Neural crest cell (in vitro differentiated cells): ENCODE measurements at places on chromosomes 3 and 15.

- peaks cover 41% of the 10 kb centered on the region for H3K4me1 ChIP-seq
- H3K4me3 ChIP-seq: no peak overlapping the region
- H3K27me3 ChIP-seq: no peaks in the 10 kb centered on the region
- H3K27ac ChIP-seq: no peak overlapping the region
- no peak for DNase-seq
These were observed 3.8 kb downstream of the P4HTM start for GRCh38 chr3:48993834-48994233.

DNA sequence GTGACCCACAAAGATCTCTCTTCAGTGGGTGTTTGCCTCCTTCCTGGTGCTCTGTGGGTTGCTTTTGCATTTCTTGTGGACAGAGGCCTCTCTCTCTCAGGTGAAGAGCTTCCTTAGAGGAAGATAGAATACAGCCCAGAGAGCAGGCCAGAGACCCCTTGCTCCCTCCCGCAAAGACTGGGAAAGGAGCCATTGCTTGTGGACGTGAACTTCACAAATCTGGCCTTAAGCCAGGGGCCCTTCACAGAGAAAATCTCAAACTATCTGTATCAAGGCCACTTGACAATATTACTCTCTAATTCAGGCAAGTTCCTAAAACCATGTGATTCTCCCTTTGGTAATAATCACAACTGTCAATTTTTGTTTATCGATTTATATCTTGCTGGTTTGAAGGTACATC is 30.4 kb upstream of the CLK3 start:
- H3K4me1 ChIP-seq: peaks cover 73% of the 10 kb centered on the region
- H3K27me3 ChIP-seq: peaks cover 3% of the 10 kb centered on the region
- H3K27ac ChIP-seq: peak overlapping the region; percentile 45
- H3K36me3 ChIP-seq: peaks cover 8% of the 10 kb centered on the region

- H3K27me3 ChIP-seq: no peaks in the 10 kb centered on the region
- H3K27ac ChIP-seq: no peak overlapping the region
- H3K4me1 ChIP-seq: no peaks in the 10 kb centered on the region
These were observed 514.4 kb downstream of the FGF12 start for GRCh38 chr3:192212979-192213378.

DNA sequence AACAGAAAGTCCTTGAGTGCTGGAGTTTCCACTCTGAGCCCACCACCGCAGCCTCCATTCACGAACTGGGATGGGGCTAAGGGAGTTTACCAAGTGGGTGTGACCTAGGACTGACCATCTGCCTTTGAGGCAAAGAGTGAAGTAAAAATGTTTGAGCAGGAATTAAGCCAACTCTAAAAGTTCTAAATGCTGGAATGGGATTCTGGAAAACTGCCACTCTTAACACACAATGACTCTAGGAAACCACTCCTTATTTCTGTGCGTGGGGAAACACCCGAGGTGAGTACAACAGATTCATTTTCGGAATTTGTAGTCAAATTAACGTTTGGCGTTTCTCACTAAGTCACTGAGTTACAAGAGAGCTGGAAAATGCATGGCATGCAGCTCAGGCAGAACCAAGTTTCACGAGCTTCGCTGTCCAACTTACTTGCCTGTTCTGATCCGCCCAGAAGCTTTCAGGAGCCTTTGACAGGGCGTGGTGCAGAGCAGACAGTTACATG is 31.6 kb downstream of the ISL2 start:
- H3K27ac ChIP-seq: no peak overlapping the region
- DNase-seq: no peak
- H3K4me3 ChIP-seq: no peak overlapping the region
- no peaks in the 10 kb centered on the region for H3K4me1 ChIP-seq
- no peaks in the 10 kb centered on the region for H3K36me3 ChIP-seq

DNA sequence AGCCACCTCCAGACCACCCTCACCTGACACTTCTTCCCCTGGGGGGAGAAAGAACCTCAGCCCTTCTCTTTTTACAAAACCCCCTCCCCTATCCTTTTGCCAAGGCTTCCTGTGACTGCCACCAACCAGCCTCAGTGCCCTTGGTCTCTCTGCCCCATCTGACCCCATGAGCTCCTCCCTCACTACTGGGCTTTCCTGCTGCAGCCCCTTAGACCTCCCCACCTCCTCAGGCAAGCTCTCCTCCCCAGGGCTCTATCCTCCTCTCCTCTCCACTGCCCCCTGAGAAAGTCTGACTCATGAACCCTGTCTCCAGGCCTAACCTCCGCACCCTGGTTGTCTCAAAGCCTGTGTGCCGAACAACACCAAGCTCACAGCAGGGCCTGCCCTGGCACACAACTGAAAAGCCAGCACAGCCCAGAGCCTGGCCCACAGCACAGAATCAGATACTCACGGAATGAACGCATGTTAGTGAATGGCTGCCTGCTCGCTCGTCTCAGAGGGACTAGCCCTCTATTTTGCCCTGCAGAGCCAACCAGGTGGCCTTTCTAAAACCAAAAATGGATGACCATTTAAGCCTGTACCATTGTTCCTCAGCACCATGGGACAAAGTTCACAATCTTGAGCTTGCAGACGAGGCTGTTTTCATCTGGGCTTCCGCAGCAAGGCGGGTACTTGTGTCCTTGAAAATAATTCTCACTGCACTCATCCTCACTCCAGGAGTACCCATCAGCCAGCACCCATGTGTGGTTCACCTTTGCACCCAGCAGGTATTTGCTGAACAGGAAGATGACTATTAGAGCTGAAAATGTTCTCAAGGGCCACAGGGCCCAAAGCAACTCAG is 1.7 kb downstream of the CHDH start:
- no peak overlapping the region for H3K27ac ChIP-seq
- DNase-seq: no peak
- H3K4me3 ChIP-seq: peak overlapping the region; percentile 71
- peaks cover 40% of the 10 kb centered on the region for H3K27me3 ChIP-seq
- H3K4me1 ChIP-seq: peaks cover 26% of the 10 kb centered on the region

DNA sequence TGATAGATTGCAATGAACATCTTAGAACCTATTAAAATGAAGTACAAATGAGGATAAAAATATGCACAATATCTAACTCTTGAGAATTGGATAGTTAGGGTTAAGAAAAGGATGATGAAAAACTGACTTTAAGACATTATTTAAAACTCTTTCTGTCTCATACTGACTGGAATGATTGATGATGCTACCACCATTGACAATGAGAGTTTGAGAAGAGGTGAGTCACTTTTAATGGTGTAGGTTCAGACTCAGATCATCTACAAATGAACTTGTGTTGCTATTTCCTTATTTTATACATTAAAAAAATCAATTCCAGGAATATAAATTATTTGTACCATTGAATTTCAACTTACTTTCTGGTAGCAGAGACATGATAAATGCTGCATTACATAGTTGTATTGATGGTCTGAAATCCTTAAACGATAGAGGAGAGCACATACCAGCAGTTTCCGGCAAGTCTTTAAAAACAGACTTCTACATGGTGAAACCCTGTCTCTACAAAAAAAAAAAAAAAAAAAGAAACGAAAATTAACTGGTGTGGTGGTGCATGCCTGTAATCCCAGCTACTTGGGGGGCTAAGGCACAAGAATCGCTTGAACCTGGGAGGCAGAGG is 409.0 kb downstream of the OTOL1 start:
- H3K27me3 ChIP-seq: no peaks in the 10 kb centered on the region
- no peaks in the 10 kb centered on the region for H3K36me3 ChIP-seq
- no peaks in the 10 kb centered on the region for H3K4me1 ChIP-seq
- no peak overlapping the region for H3K27ac ChIP-seq
- no peak overlapping the region for H3K4me3 ChIP-seq

DNA sequence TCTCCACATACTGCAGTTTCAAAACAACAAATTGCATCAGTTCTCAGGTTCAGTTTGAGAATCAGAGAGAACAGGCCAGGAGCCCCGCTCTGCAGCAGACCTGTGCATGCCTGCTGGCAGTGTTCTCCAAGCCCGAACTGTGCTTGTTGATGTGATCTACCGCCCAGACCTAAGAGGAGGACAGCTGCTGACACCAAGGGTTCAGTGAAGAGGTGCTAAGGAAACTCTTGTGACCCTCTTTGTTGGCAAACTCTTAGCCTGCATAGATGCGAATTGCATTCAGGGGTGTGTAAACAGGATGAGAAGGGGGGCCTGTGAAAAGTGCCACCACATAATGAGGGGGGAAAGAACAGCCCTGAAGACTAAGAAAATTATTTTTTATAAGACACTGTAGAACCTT is 89.8 kb downstream of the PDE8A start:
- no peak overlapping the region for H3K4me3 ChIP-seq
- no peak for DNase-seq
- no peaks in the 10 kb centered on the region for H3K27me3 ChIP-seq
- H3K4me1 ChIP-seq: no peaks in the 10 kb centered on the region
- no peak overlapping the region for H3K27ac ChIP-seq
- H3K36me3 ChIP-seq: peaks cover 2% of the 10 kb centered on the region

- H3K4me3 ChIP-seq: no peak overlapping the region
- no peak overlapping the region for H3K27ac ChIP-seq
- H3K36me3 ChIP-seq: no peaks in the 10 kb centered on the region
- peaks cover 2% of the 10 kb centered on the region for H3K4me1 ChIP-seq
- H3K27me3 ChIP-seq: no peaks in the 10 kb centered on the region
These were observed 127.7 kb upstream of the SAMMSON start for GRCh38 chr3:69871868-69872267.

- no peaks in the 10 kb centered on the region for H3K27me3 ChIP-seq
- H3K4me3 ChIP-seq: no peak overlapping the region
- DNase-seq: no peak
- H3K4me1 ChIP-seq: peaks cover 25% of the 10 kb centered on the region
These were observed 203.0 kb downstream of the TIGIT start for GRCh38 chr3:114496874-114497273.

GRCh38 chr3:29635888-29636287 is 355.0 kb downstream of the RBMS3 start:
- peaks cover 12% of the 10 kb centered on the region for H3K36me3 ChIP-seq
- no peaks in the 10 kb centered on the region for H3K27me3 ChIP-seq
- H3K27ac ChIP-seq: no peak overlapping the region
- no peak for DNase-seq
- peaks cover 22% of the 10 kb centered on the region for H3K4me1 ChIP-seq
- H3K4me3 ChIP-seq: no peak overlapping the region

- no peak overlapping the region for H3K4me3 ChIP-seq
- H3K27ac ChIP-seq: no peak overlapping the region
- H3K27me3 ChIP-seq: no peaks in the 10 kb centered on the region
- DNase-seq: no peak
- H3K36me3 ChIP-seq: no peaks in the 10 kb centered on the region
- peaks cover 3% of the 10 kb centered on the region for H3K4me1 ChIP-seq
These were observed 22.7 kb downstream of the TMEM207 start for GRCh38 chr3:190426806-190427507.

- DNase-seq: no peak
- no peaks in the 10 kb centered on the region for H3K4me1 ChIP-seq
- no peak overlapping the region for H3K4me3 ChIP-seq
- no peak overlapping the region for H3K27ac ChIP-seq
These were observed 14.8 kb downstream of the LTF start for GRCh38 chr3:46449755-46450552.

DNA sequence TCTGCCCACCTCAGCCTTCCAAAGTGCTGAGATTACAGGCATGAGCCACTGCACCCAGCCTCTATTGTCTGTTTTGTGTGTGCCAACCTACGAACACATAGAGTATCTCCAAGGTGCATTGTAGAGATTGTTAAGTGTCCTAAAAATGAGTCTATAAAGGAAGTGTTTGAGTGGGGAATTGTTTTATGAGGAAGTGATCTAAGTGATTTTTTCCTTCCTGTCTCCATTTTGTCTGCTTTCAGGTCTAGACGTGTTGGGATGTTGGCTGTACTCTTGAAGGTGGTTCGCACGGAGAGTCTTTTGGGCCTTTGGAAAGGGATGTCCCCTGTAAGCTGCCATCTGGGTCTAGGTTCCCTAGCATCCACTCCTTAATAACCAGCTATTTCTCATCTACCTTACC is 7.0 kb downstream of the SLC25A38 start:
- no peaks in the 10 kb centered on the region for H3K27me3 ChIP-seq
- no peak overlapping the region for H3K27ac ChIP-seq
- H3K4me3 ChIP-seq: no peak overlapping the region
- DNase-seq: no peak

GRCh38 chr3:194395212-194395611 is 3.9 kb downstream of the GP5 start:
- H3K27ac ChIP-seq: no peak overlapping the region
- no peak overlapping the region for H3K4me3 ChIP-seq
- peaks cover 3% of the 10 kb centered on the region for H3K27me3 ChIP-seq
- no peak for DNase-seq
- peaks cover 27% of the 10 kb centered on the region for H3K4me1 ChIP-seq

DNA sequence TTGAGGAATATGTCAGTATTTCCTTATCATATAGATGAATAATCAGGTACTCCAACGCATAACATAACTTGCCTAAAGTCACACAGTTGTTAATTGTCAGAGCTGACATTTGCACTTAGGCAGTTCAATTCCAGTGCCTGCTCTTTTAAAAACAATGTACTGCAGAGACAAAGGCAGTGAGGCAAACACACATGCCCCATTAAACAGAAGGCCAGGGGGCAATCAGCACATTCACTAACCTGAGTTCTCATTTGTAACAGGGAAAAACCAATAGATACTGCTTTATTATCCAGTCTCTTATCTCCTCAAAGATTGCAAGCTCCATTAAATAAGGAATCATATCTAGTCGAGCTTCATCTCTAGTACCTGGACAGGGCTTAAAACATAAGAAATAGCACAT is 1017.4 kb downstream of the SQOR start:
- H3K27ac ChIP-seq: no peak overlapping the region
- DNase-seq: no peak
- H3K4me3 ChIP-seq: no peak overlapping the region

DNA sequence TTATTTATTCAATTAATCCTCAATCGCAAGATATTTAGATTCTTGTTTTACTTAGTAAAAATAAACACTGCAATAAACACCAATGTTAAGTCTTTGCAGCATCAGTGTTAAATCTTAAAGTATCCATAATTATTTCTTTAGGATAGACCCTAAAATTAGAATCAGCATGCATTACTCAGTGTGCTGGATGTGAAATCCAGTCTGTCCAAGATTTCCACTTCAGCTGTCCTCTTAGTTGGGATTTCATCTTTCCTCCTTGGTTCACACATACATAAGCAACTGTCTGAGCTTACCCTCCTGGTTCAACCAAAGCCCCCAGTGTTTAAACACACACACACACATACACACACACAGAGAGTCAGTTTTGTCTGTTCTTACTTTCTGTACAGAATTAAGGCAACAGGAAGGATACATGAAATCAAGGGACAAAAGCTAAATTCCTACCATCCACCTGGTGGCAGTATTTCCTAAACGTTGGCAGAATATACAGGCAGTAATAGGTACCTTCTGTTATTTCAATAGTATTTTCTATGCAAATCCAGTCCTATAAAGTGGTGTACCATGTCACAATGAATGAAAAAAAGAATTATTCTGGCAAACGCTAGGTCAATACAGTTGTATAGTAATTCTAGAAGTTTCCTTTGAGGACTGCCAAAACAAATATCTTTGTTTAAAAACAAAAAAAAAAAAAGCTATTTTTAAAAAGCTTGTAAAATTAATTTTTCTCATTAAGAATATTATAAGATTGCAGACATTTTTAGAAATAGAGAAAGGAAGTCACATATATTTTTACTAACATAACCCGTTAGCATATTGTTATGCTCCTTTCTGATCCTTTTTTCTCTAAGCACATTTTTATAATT is 27.3 kb upstream of the DMXL2 start:
- DNase-seq: peak; percentile 34
- peaks cover 7% of the 10 kb centered on the region for H3K27me3 ChIP-seq
- H3K4me3 ChIP-seq: no peak overlapping the region
- H3K36me3 ChIP-seq: no peaks in the 10 kb centered on the region
- no peaks in the 10 kb centered on the region for H3K4me1 ChIP-seq
